ENCODE measurements at places on chromosomes 7 and 10. TPM values are rescaled to one million over a fixed set of nuclear protein-coding genes. Genes with fewer than 3 reads are reported as not detected.

The ZNF503 gene
- total RNA-seq: 37.8 TPM

The CALHM1 gene
- not detected for total RNA-seq

The CDHR3 gene
- total RNA-seq: 80.3 TPM

The ADARB2 gene
- total RNA-seq: 1.3 TPM

The LAMB1 gene
- total RNA-seq: 244 TPM

The ZNF488 gene
- total RNA-seq: 0.64 TPM

The SPDYE16 gene
- not detected for total RNA-seq

The SEMA4G gene
- 7.4 TPM for total RNA-seq

All from lung (tissue), 17 donors.